ENCODE measurements at places on chromosomes 16 and 17. TPM values are rescaled to one million over a fixed set of nuclear protein-coding genes. Genes with fewer than 3 reads are reported as not detected.

ARL5C gene
- not detected for total RNA-seq

BTBD17 gene
- not detected for total RNA-seq

GRCh38 chr17:22217135-22217534 lies 524.8 kb downstream of the KCNJ18 start:
- no peak for DNase-seq

DNA sequence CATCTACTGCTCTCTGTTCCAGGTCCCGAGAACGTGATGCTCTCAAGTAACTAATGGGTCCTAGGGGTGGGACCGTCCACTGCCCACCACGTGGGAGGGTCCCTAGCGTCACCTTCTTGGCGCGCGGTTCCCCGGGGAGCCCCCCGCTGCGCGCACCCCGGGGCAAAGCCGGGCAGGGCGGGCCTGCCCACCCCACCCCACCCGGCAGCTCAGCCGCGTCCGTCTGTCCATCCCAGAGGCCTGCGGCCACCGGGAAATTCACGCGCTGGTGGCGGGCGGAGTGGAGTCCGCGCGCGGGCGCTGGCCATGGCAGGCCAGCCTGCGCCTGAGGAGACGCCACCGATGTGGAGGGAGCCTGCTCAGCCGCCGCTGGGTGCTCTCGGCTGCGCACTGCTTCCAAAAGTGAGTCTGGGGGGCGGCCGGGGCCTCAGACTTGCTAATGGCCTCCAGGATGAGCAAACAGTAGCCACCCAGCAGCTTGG lies 494 bp downstream of the PRSS41 start:
- no peak for DNase-seq

- DNase-seq, result no peak
These were observed 58.5 kb downstream of the XYLT1 start for GRCh38 chr16:17412221-17412620.

GRCh38 chr16:30910427-30911029 lies 12.8 kb upstream of the FBXL19 start:
- DNase-seq, result no peak

DNA sequence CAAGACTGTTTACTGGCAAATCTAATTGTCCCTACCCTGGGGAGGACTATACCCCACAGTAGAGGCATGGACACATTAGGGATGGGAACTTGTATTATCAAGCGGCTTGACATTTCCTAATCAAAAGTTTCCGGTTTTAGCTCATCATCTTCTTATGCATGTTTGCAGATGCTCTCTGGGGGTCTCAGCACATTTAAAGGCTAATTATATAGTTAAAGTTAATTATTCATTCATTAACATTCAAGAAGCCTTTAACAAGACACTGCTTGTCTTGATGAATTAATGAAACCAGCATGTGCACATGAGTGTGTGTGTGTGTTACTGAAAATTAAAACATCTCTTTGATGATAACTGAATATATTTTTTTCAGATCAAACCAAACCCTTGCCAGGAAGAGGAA lies 377.1 kb downstream of the GRIN2A start:
- no peak for DNase-seq

DNA sequence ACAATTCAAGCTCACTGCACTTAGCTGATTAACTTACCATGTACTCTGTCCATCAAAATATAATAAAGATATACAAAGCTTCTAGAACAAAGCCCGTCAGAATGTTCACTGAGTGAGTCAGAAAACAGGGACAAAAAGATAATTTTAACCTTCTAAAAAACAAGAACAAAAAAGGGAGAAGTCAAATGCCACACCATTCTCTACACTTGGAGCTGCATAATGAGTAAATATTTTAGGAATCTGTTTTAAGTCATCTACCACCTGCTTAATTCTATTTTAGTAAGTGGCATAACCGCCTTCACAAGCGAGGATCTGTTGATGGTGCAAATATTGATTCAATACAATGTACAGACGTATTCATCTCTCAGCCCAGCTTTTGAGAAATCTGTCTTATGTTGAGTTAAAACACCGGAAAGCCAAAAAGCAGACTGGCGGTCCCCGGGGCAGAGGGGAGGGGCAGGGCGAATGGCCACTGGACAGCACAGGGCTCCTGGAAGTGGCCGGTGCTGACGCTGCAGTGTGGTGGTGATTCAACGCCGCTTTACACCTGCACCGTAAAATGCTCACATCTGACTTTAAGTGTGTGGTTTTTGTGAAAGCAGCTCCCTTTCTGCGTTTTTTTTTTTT lies 20.1 kb downstream of the RAB40B start:
- no peak for DNase-seq

GRCh38 chr16:14365200-14365851 lies 264.7 kb downstream of the PARN start:
- no peak for DNase-seq

DNA sequence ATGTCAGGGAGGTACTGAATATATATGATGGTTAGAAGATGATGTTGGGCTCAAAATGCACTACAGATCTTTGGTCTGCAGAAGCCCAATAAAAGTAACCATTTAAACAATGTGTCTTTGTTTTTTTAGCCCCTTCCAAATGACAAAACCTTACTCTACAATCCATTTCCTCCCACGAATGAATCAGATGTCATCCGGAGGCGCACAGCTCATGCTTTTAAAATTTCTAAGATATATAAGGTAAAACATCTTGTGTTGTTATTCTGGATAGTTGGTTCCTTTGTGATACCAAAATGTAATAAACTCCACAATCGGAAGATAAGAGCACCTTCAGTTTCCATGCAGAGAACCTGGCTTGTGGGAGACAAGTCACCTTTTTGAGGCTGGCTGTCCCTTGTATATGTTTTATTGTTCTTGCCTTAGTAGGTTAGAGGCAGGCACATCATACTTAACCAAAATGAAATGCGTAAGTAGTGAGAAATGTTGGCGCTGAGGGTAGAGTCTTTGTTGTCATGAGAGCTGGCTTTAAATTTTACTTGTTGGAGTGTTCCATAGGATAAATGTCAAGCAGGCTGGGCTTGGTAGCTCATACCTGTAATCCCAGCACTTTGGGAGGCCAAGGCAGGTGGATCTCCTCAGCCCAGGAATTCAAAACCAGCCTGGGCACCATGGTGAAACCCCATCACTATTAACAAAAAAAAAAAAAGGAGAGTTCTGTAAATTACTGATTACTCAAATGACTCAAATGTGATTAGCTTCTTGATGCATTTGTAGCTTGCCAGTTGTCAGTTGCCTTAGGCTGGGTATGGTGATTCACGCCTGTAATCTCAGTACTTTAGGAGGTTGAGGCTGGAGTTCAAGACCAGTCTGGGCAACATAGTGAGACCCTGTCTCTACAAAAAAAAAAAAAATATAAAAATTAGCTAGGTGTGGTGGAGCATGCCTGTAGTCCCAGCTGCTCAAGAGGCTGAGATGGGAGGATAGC lies 19.7 kb upstream of the SNTB2 start:
- DNase-seq, result no peak

Data from activated CD8-positive, alpha-beta T cell treated with anti-CD3 and anti-CD28 coated beads for 36 hours (primary cell).